ENCODE measurements at places on chromosomes 13 and 19.

DNA sequence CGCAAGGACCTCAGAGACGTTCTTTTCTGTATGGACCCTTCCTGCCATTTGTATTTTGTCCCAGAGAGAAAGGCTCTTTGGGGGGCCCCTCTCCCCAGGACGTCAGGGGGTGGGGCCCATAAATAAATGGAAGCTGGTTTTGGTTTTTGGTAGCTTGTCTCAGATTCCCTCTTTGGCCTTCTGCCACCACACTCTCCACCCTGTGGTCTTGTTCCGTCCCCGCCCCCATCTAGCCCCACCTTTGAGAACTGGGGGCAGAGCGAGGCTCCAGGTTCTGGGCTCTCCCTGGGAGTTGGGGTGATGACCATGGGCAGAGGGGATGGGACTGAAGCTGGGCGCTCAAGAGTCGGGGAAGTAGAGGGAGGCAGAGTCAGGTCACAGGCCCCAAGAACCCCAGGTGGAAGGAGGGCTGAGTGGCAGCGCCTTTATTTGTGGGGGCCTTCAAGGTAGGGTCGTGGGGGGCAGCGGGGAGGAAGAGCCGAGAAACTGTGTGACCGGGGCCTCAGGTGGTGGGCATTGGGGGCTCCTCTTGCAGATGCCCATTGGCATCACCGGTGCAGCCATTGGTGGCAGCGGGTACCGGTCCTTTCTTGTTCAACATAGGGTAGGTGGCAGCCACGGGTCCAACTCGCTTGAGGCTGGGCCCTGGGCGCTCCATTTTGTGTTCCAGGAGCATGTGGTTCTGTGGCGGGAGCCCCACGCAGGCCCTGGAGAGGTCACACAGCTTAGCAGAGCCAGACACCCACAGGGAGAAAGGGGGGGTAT, 3.3 kb downstream of the ISYNA1 start:
- DNase-seq = no peak

- no peak for DNase-seq
Observed at GRCh38 chr19:40928850-40929249, 46.8 kb upstream of the CYP2A7 start.

DNA sequence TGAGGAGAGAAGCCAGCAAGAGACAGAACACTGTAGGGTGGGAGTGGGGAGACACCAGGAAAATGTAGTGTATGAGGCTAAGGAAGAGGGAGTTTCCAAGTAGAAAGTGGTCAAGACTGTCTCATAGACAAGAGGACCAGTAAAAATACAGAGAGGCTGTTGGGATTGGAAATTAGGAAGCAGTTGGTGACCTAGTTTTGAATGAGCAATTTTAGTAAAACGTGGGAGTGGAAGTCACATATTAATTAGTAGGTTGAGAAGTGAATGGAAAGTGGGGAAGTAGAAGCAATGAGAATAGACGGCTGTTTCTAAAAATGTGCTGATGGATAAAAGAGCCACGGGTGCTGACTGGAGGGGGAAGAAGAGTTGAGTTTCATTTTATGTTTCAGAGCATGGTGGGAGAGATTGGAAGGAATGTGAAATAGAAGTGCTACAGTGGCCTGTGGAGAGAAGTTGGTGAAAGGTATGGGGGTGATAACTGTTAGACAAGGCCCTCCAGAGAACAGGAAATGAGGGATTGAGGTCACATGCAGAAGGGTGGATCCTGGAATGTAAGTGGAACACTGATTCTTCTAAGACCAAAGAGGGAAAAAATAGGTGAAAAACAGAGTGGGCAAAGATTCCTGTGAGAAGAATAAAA, 247.3 kb downstream of the MTUS2 start:
- no peak for DNase-seq

DNA sequence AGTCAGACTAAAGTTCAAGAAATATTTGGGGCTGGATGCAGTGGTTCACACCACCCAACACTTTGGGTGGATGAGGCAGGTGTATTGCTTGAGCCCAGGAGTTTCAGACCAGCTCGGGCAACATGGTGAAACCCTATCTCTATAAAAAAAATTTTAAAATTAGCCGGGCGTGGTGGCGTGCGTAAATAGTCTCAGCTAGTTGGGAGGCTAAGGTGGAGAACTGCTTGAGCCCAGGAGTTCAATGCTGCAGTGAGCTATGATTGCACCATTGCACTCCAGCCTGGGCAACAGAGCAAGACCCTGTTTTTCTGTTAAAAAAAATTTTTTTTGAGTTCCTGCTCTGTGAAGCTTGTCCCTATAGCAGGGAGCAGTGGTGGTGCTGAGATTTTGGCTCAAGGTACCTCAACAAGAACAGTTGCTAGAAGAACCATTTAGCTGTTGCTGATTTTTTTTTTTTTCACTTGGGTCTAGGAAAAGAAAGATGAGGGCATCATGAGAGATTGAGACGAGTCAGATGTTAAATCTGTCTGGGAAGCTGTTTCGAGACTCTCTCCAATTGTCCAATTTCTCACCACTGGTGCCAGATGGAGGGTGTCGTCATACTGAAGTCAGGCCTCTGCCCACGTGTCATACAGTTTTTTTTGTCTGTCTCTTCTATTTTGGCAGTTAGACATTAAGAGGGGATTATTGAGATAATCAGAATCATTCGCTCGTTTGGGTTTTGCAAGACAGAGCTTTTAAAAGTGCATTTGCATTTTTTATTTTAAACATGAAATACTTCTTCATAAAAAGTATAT, 3.7 kb downstream of the SLC25A42 start:
- no peak for DNase-seq

- DNase-seq = no peak
Observed at GRCh38 chr19:5186293-5187050, 154.1 kb downstream of the PTPRS start.

DNA sequence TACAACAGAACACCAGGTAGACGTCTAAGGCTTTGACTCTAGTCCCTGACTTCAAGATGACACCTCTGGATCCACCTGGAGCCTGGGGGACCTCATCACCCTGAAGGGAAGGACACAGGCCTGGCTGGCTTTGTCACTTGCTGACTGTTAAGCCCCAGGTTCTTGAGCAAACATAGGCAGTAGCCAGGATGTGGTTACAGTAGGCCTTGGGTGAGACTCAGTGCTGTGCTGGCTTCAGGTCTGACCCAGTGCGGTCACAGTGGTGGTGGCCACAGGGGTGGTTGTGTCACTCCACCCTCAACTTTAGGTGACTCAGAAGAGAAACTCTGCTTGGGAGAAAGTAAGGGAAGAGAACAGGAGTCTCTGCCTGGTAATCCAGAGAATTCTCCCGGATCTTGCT, 497.8 kb downstream of the UQCRFS1 start:
- no peak for DNase-seq

- DNase-seq = no peak
Observed at GRCh38 chr19:14516746-14517438, 1.3 kb downstream of the DNAJB1 start.

GRCh38 chr19:36152019-36152351, 262 bp downstream of the COX7A1 start:
- DNase-seq = no peak

- no peak for DNase-seq
Observed at GRCh38 chr13:20969182-20969581, 66.6 kb upstream of the XPO4 start.

DNA sequence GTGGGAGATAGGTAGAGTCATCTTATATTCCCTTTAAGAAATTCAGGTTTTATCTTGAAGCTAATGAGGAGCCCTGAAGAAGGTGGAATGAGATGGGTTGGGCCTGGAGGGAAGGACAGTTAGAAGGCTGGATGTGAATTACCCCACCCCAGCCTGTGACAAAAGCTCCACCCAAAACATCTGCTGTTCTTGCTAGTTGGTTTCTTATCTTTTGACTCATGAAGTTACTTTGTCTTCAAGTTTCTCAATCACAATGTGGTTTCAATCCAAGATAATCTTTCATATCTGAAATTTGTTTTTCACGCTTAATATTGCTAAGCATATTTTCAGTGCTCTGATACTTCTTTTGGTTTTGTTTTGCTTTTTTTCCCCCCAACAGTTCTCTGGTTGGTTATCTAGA, 38.3 kb upstream of the HMGB1 start:
- no peak for DNase-seq

DNA sequence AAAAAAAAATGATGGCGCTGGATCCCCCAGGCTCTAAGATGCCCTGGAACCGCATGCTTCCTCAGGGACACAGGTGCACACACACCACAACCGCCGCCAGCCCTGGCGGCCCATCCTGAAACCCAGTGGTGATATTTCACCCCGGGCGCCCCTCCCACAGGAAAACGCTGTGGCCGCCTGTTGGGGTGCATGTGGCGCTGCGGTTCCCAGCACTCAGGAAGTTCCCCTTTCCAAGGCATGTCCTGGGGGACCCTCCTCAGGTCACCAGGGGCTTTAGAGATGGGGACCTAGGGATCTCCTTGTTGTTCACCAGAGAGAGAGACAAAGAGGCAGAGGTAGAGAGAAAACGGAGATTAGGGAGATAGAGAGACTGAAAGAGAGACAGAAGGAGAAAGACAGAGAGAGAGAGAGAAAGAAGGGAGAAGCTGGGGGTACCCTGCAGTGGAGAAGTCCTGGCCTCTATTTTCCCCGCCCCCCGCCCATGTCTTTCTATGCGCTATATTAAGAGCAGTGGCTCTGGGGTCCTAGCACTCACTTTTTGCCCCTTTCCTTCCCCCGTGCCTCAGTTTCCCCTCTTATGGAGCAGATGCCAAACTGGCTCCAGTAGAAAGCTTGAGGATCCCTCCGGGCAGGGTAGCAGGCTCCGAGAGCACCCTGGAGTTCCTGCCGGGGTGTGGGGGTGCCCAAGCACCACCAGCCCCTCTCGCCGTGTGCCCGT, 2.3 kb downstream of the ADGRE2 start:
- DNase-seq = no peak

DNA sequence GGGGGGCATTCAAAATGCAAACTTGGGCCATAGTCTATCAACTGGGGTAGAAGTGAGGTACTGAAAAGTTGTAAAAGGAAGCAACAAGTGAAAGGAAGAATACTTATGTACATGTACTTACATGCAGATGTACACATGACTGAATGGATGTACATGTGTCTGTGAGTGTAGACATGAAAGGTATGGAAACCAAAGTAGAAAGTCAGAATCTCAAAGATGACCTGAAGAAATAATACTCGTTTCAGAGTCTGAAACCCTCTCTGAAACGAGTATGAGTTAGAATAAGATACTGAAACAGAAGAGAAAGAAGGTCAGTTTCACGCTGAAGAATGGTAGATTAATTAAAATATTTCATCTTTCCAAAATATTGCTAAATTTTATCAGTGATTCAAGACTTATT, 13.9 kb downstream of the DZIP1 start:
- DNase-seq = no peak

- no peak for DNase-seq
Observed at GRCh38 chr13:80973721-80974120, 632.8 kb upstream of the SPRY2 start.

- no peak for DNase-seq
Observed at GRCh38 chr19:18388960-18389725, 3.2 kb downstream of the GDF15 start.

DNA sequence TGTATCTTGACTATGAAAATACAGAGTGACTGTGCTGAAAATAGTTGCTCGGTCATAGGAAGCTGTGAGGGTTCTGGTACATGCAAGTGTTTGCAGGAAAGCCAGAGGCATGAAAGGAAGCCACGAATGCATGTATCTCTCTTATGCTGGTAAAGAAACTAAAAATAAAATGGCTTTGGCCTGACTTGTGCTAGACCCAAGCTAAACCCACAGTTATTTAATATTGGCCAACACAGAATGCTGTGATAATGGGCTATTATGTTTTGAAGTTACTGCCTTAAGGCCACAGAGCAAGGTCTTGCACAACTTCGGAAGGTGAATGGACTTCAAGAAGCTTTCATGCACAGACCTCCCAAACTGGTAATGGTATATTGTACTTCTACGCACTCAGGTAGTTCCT, 518.2 kb upstream of the HTR2A start:
- no peak for DNase-seq

DNA sequence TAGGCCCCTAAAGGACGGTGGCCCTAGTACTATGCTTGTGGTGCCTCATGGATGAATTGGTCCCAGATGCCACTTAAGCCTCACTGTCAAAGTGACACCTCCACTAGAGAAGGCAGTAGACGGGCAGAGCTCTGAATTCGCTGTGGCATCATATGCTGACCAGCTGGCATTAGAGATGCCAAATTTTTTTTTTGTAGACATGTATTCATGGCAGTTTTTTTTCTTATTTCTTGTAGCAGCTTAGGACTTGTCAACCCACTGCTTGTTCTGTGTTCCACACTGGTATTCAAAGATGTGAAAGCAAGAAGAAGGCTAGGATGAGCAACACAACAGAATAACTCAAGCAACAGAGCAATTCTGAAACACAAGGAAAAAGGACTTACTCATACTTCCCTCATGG, 212.5 kb downstream of the DLEU7 start:
- no peak for DNase-seq

GRCh38 chr13:91168386-91168711, 179.1 kb upstream of the MIR17HG start:
- no peak for DNase-seq

- no peak for DNase-seq
Observed at GRCh38 chr19:46629546-46630025, 4.7 kb upstream of the PTGIR start.

DNA sequence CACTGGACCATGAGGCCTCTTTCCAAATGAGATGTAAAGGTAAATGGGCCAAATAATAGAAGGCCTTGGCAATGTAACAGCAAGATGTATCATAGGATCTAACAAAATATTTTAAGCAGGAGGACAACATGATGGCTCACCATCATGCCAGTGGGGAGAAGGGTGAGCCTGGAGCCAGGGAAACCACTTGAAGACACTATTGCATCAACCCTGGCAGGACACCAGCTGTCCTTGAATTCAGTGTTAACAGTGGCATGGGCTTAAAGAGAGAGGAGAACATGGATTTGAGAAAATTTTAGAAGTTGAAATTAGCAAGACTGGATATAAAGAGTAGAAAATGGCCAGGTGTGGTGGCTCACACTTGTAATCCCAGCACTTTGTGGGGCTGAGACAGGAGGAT, 6.7 kb upstream of the RCBTB2 start:
- no peak for DNase-seq

GRCh38 chr19:27672309-27673047, 1540.5 kb downstream of the UQCRFS1 start:
- no peak for DNase-seq

GRCh38 chr13:72397265-72397664, 330.2 kb downstream of the MZT1 start:
- no peak for DNase-seq

- DNase-seq = no peak
Observed at GRCh38 chr19:43743059-43743458, 11.7 kb downstream of the SMG9 start.

DNA sequence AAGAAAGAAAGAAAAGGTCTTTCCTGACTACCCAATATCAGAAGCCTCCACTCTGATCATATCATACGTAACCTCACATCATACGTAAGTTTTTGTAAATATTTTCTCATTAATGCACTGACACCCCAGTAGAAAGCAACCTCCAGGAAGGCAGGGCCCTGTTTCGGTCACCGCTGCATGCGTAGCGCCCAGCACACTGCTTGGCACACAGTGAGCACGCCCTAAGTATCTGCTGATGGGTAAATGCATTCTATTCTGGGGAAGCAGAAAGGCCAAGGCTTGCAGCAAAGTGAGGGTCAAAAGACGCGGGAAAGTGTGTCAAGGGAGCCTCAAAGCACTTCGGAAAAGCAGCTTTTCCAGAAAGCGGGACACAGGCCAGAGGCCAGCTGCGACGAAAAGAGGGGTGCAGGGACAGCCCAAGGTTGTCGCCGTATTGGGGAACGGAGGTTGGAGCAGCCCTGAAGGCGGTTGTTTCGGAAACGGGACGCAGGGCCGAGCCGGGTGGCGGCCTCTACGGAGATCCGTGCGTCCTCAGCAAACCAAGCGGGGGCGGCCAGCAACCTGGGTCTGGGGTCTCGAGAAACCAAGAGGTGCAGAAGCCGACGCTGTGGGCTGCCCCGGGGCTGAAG, 463 bp downstream of the SUGP1 start:
- DNase-seq = no peak

- DNase-seq = no peak
Observed at GRCh38 chr13:51728972-51729371, 75.0 kb downstream of the DHRS12 start.
